ENCODE measurements at places on chromosomes 7 and 10.

- no peak for DNase-seq
These were observed 146.6 kb downstream of the SH3PXD2A start for GRCh38 chr10:103708627-103709288.

DNA sequence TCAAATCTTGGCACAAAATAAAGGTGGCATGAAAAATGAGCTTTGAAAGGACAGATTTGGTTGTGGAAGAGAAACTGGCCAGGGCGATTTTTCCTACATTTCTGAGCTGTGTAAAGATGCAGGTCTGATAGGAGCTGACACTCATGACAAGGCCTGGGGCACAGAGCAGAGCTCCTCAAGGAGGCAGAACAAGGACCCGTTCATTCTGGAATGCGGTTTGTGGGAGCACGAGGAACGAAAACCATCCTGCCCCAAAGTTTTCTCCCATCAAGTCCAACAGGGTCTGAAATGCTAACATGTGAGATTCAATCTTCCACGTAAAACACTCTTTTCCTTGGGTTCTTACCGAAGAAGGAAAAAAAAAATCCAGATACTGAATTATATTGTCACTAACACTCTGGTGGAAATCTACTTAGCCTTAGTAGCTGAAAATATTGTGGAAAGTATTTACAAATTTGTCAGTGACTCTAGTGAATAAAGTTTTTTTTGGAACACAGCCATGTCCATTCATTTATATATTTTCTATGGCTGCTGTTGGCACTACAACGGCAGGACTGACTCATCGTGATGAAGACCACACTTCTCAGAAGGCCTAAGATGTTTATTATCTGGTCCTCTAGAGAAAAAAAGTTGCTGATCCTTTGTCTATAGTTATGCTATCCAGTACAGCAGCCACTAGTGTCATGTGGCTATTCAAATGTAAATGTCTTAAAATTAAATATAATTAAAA is 215.7 kb downstream of the BAMBI start:
- DNase-seq = no peak

GRCh38 chr7:17769918-17770317 is 170.4 kb downstream of the SNX13 start:
- DNase-seq = no peak

DNA sequence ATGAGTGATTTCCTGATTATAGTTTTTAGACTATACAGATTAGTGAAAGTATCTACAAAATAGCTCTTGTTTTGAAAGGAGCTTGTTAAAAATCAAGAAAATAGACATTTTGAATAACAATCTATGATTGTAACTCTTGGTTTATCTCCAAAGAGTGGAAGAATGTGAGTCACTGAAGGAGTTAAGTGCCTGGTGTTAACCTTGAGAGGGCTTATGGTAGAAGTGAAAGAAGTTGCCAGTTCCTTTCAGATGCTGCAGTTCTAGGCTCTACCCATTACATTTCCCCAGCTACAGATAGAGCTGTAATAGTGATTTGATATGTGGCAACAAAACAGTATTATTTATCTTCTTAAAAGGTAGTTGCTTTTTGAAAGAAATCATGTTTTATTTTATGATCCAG is 12.7 kb downstream of the NRBF2 start:
- no peak for DNase-seq

Measured in GM06990 (cell line).